ENCODE measurements at places on chromosomes 13 and 19.

DNA sequence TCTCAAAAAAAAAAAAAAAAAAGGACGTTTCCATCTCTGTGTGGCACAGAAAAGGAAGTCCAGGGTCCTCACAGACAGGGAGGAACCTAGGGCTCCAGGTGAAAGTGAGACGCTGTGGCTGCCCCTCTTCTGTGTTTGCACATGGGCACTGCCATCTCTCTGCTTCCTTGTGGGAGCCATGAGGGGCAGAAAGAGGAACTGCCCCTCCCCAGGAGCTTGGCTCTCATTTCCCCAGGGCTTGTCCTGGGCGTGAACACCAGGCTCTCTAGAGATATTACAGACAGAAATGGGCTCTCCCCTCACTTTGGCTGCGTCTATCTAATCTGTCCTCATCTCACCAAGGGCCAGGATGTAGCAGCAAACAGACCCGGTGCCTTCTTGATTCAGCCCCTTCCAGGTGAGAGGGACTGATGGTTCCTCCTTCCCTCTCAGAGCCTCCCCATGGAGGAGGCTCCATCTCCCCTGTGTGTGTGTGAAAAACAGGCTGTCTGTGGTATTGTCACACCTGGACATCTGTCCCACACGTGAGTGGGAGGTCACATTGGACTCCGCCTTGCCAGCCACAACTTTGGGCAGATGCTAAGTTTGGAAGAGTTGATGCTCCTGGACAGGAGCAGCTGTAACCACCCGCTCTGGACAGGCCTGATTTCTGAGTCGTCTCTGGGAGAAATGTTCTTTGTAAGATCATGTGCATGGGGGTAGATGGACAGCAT lies 840 bp upstream of the LILRA4 start:
- DNase-seq = no peak

- no peak for DNase-seq
These were observed 621 bp downstream of the FBL start for GRCh38 chr19:39845584-39845932.

DNA sequence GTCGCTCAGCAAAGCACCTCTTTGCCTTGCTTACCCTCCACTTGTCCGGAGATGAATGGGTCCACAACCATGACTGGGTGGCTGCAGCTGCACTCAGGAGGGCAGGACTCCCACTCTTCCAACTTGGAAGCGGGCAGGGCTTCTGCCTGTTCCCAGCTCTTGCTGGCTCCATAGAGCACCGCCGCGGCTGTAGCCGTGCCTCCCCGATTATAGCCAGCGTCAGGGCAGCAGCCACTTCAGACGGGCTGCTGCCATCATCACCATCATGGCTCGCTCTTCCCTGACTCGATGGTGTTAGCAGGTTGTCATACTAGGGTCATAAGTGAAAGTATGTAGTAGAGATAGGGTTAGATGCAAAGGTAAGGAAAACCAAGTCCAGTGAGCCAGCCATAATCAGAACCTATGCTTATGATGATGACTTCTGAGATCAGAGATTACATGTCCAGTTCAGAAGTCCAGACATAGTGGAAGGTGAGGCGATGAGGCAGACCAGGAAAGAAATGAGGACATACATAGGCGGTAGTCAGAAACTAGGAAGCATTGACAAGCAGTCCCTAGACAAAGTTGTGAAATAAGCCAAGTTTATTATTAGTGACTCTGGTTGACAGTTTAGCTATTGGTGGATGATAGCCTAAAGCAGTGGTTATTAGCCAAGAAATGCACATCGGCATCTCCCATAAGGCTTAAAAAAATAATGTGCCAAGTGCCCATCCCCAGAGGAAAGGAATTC lies 4.4 kb upstream of the INTS6 start:
- DNase-seq = no peak

DNA sequence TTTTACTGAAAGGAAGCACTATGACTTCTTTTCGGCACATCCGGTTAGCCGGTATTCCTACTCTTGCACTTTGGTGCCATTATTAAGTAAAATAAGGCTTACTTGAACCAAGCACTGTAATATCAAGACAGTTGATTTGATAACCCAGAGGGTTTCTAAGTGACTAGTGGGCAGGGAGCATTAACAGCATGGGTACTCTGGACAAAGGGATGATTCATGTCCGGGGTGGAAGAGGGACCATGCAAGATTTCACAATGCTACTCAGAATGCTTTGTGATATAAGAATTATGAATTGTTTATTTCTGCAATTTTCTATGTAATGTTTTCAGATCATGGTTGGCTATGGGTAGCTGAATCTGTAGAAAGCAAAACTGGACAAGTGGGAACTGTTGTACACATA lies 282.1 kb downstream of the TDRD3 start:
- no peak for DNase-seq

GRCh38 chr13:111336666-111337065 lies 16.2 kb downstream of the TEX29 start:
- no peak for DNase-seq
